A549 treated with AZD2906 at 1 μM for 4 hours (cell line): ENCODE measurements at places on chromosomes 3 and 15. TPM values are rescaled to one million over a fixed set of nuclear protein-coding genes. Genes with fewer than 3 reads are reported as not detected.

The SLC12A1 gene
- total RNA-seq = not detected in 5 replicates

The GCNT3 gene
- total RNA-seq = 102 to 122 TPM (median 111 TPM) in 5 replicates

The TTLL13 gene
- 0.03 to 0.57 TPM (median 0.12 TPM) in 5 replicates for total RNA-seq

The PIK3R4 gene
- 15.4 to 18.3 TPM (median 16.3 TPM) in 5 replicates for total RNA-seq

The SPINK8 gene
- total RNA-seq = not detected in 5 replicates

The RPL32 gene
- 2,266 to 2,470 TPM (median 2,401 TPM) in 5 replicates for total RNA-seq

The BCL2A1 gene
- total RNA-seq = 7.7 to 13.0 TPM (median 9.7 TPM) in 5 replicates

The TMCO5A gene
- not detected in 5 replicates for total RNA-seq

The BLM gene
- total RNA-seq = 12.1 to 13.6 TPM (median 12.9 TPM) in 5 replicates

The FBXL22 gene
- total RNA-seq = 0.16 to 0.30 TPM (median 0.17 TPM) in 5 replicates
